ENCODE measurements at places on chromosomes 7 and 10.

DNA sequence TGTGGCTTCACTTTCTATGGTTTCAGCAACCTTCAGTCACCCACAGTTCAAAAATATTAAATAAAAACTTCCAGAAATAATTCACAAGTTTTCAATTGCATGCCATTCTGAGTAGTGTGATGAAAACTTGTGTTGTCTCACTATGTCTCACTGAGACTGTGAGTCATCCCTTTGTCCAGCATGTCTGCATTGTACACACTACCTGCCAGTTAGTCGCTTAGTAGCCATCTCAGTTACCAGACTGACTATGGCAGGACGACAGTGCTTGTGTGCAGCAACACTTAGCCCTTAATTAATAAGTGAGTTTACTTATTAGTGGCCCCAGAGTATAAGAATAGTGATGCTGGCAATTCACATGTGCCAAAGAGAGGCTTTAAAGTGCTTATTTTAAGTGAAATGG, 22.5 kb downstream of the CCDC186 start:
- DNase-seq: no peak

GRCh38 chr7:72391821-72392377, 20.2 kb downstream of the CALN1 start:
- no peak for DNase-seq

GRCh38 chr7:91780521-91780920, 100.0 kb downstream of the MTERF1 start:
- no peak for DNase-seq

GRCh38 chr7:107309296-107309695, 140.5 kb downstream of the HBP1 start:
- no peak for DNase-seq

DNA sequence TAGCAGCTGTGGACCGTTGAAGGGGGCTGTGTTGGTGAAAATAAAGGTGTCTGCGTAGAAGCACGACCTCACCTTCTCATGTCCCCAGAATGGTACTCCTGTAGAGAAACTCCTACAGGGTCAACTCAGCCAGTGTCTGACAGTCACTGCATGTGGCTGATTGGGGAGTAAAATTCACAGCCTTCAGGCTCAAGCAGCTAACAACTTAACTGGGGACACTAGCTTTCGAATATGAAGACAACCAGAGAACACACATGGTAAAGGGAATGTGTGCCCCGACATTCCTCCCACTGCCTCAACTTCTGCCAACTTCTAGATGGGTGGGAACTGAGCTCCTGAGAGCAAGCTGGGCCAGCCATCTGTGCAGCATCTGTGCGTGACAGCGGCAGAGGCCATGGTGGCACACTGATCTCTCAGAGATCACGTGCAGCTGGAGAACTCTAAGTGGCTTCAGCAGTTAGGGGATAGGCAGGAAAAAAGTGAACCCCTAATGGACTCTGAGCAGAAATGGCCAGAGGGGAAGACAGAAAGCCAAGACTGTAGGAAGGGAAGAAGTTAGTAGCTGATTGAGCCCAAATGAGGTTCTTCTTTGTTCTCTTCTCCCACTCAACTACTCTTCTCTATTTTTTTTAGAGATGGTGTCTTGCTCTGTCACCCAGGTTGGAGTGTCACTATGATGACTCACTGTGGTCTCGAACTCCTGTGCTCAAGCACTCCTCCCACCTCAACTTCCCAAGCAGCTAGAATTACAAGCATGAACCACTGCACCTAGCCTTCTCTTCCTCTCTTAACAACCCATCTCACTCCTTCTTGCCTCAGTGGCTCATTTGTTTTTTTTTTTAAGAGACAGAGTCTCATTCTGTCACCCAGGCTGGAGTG, 280.8 kb downstream of the ZEB1 start:
- no peak for DNase-seq

DNA sequence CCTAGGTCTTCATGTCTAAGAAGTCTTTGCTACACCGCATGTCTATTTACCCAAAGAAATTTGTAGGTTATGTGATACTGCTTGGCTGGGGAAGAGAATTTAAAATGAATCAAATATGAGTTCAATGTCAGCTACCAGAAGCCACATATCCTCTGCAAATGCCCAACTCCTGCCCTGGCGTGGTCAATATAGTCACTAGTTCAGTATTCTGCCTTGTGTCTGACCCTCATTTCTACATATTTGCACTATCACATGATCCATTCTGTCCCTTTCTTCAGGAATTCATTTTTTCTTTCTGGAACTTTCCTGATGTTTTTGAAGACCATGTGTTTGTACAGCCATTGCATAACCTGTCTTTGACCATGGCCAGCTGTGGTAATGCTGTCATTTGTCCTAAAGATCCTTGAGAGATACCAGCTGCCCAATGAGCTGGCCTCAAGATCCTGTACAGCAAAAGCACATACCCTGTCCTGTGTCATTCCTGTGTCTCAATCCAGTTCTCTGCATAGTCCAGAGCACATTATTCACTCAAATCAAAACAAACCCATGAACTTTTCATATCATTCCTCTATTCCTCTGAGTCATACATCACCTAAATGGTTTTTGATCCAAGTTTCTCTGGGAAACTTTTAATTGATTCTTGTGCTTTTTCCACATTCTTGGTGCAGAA, 524.5 kb downstream of the PARD3 start:
- no peak for DNase-seq

DNA sequence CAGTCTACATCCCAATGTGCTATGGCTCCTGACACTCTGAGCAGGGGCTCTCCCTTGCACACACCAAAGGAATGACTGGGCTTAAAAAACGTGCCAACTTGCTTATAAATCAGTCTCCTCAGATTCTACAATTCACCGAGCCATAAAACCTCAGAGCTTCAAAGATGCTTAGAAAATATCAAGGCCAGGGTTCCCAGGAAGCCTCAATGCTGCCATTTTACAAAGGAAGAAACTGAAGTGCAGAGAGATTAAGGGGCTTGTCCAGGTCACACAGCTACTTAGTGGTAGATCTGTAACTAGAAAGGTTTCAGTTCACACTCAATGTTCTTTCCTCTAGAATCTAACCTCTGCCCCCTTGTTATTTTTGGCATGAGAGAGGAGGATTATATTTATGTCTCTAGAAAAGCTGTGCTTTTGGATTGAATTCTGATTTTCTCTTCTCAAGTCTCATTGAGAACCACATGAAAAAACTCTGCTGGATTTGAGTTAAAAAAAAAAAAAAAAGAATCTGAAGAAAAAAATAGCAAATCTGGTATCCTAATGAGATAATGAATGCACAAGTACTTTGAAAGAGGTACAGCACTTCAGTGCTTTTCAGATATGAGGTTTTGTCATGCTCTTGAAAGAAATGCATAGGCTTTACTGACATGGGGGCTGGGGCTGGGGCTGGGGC, 22.3 kb upstream of the TSPAN33 start:
- no peak for DNase-seq

- DNase-seq: no peak
Observed at GRCh38 chr7:7562736-7563135, 3.9 kb upstream of the MIOS start.

- DNase-seq: no peak
Observed at GRCh38 chr7:109864230-109864629, 1226.7 kb upstream of the LRRN3 start.

- DNase-seq: no peak
Observed at GRCh38 chr7:141590666-141591065, 39.5 kb downstream of the AGK start.

DNA sequence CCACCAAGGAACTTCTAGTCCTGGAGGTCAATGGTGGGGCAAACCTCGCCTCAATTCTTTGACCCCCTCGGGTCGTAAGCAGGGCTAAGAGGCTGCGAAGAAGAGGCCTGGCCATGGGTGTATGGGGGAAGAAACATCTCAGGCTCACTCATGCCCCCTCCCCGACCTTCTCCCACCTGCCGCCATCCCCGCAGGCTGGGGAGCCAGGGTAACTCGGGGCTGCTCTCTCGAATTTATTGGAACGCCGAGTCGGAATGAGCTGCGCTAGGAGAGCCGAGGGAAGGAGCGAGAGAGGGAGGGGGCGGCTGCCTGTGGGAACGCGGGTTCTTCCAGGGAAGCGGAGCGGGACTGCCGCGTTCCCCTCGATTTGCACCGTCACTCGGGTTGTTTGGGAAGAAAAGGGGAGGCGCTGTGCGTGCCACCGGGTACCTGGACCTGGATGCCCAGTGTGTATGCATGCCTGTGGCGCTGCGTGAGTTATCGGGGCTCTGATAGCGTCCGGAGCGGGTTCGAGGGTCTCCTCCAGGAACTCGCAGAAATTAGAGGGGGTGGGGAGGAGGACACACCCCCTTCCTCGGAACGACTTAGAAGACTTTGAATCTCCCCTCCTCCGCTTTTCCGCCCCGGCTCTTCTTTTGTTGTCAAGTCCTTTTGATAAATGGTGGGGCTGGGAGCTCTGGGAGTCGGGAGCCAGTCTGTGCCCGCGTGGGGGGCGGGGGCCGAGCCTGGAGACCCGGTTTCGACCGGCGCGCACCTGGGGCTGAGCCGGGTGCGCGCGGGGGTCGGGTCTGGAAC, 1.8 kb upstream of the ZNF503 start:
- peak; percentile 80 for DNase-seq

GRCh38 chr10:73793456-73793855, 8.1 kb downstream of the ZSWIM8 start:
- no peak for DNase-seq

- no peak for DNase-seq
Observed at GRCh38 chr10:21039721-21040120, 142.6 kb upstream of the NEBL start.

- no peak for DNase-seq
Observed at GRCh38 chr7:30178748-30179436, 44.1 kb downstream of the MTURN start.

DNA sequence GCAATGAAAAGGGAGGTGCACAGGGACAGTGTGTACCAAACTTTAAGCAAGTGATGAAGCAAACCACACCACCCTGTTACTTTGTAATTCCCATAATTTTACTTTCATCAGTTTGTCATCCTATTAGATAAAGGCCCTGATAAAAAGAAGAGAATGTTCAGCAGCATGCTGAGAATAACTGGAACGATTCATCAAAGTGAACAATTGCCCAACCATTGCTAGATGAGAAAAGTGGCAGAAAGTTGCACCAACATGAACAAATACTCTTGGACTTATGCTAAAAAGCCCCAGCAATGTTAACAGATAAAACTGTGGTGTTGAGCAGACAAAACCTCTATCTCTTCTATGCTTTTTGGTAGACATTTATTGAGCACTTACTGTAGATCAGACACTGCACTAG, 75.5 kb upstream of the PCGF5 start:
- no peak for DNase-seq

Data from Caco-2 (cell line).